ENCODE measurements at places on chromosomes 12 and 14.
A peak's percentile ranks its signal among the peaks of the same experiment; 100 is the strongest.

DNA sequence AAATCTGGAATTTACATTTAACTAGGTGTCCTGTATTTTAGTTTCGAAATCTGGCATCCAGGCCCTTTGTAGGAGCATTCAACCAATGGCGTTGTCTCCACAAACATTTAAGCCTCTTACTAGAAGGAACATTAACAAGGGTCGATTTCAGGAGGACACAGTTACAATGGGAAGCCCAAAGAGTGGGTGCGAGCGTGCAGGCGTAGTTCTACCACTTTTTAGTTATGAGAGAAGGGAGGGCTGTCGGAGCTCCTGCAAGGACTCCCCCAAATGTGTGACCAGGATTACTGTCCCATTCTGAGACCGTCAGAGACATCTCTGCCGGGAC lies 365 bp upstream of the ABHD4 start:
- no peak for DNase-seq

GRCh38 chr14:24833385-24833784 lies 199.4 kb upstream of the GZMB start:
- no peak for DNase-seq

- no peak for DNase-seq
Observed at GRCh38 chr12:90037740-90038139, 329.1 kb upstream of the ATP2B1 start.

GRCh38 chr12:6532927-6533652 lies 1.2 kb upstream of the GAPDH start:
- peak; percentile 91 for DNase-seq

- peak; percentile 48 for DNase-seq
Observed at GRCh38 chr12:6959058-6959804, 8.1 kb downstream of the PTPN6 start.

GRCh38 chr14:34211732-34212131 lies 250.3 kb downstream of the SPTSSA start:
- DNase-seq = no peak

- no peak for DNase-seq
Observed at GRCh38 chr12:13000616-13000924, 505 bp upstream of the HEBP1 start.

GRCh38 chr12:120979220-120979861 lies 998 bp downstream of the HNF1A start:
- no peak for DNase-seq

DNA sequence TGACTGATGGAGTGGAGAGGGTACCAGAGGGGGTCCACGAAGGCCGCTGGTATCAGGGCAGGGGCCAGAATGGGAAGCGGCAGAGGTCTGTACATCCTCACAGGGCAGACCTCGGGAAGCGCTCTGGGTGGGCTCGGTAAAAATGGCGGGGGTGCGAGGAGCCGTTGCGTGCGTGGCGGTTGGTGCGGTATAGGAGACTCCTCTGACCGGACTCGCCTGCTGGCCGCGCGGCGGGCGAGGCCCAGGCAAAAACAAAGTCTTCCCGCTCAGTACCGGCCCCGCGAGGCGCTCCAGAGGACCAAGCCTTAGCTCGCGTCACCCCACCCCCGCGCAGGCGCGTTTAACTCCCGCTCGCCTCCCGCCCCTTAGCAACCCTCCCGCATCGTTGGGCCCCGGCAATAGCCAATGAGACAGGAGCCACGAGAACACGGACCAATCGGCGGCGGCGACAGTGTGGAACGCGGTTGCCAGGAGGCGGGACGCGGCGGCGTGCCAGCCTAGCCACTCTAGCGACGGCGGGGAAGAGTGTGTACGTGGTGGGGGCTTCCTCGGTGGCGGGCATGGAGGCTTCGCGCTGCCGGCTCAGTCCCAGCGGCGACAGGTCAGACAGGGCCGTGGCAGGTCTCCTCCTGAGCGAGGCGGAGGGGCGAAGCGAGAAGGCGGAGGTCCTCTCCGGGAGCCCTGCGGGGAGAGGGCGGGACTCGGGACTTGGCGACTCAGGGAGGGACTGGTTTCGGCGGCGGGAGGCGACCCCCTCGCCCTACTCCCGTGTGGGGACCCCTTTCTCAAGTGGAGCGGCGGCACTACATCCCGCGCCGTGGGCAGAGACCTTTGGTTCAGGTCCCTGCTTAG lies at the start of gene TULP3:
TULP3 (plus strand) TSS at position 504 of the 852 bp plus-strand sequence; CDS start at position 561, 57 bp downstream.
- peak; percentile 100 for DNase-seq

GRCh38 chr14:105201925-105202513 lies 20.9 kb upstream of the NUDT14 start:
- DNase-seq = no peak

GRCh38 chr14:85453401-85454225 lies 76.3 kb upstream of the FLRT2 start:
- DNase-seq = no peak

GRCh38 chr14:23437133-23438100 lies 2.0 kb upstream of the MYH7 start:
- peak; percentile 37 for DNase-seq

GRCh38 chr12:84696281-84696680 lies 216.3 kb downstream of the SLC6A15 start:
- no peak for DNase-seq

- DNase-seq = no peak
Observed at GRCh38 chr12:85310456-85311076, 30.5 kb downstream of the ALX1 start.

DNA sequence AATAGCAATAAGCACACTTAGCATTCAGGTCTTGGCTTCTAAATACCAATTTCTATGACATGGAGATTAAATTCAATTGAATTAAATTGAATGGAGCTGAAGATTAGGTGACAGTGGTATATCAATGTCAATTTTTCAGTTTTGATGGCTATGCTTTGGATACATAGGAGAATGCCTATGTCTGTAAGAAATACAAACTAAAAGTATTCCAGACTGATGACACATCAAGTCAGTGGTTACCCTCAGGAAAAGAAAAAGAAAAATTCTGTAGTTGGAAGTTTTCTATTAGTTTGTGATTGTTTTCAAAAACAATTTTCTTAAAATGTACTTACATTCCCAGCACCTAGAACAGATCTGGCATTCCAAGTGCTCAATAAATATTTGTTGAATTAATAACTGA lies 4.9 kb upstream of the DCAF4 start:
- no peak for DNase-seq

GRCh38 chr12:78457938-78458337 lies 406.6 kb upstream of the SYT1 start:
- no peak for DNase-seq

- DNase-seq = no peak
Observed at GRCh38 chr12:3137268-3137781, 60.1 kb downstream of the TSPAN9 start.

GRCh38 chr14:64860039-64860438 lies 19.7 kb downstream of the SPTB start:
- DNase-seq = no peak

DNA sequence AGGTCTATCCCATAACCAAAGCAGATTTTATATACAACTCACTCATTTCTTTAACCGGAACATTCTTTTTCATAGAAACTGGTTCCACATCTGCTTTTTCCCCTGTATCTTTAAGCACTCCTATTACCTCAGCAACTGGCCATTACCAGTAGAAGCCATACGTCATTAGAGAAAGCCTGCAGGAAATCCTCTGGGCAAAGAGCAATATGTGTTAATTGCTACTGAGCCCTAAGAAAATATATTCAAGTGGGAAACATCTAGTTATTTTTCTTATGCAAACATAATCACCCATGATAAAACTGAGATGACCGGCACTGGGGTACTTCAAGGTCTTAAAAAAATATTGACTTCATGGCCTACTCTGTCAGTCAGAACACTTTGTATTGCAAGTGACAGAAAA lies 28.2 kb upstream of the CPSF6 start:
- no peak for DNase-seq

GRCh38 chr14:62003701-62004100 lies 241.5 kb downstream of the SNAPC1 start:
- DNase-seq = no peak

DNA sequence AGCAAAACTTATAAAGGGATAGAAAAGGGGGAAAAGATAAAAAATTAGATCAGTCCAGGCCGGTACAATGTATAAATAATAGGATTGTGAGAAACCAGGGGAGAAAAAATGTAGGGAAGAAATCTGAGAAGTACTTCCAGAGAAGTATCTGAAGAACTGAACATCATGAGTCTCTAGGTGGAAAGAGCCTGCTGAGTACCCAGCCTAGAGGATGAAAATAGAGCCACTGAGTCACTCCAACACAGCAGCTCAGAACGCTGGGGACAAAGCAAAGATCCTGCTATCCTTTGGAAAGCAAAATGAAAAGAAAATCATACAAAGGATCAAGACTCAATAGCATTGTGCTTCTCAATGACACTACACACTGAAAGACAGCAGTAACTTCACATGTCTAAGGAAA lies 138.0 kb downstream of the ANO6 start:
- no peak for DNase-seq

DNA sequence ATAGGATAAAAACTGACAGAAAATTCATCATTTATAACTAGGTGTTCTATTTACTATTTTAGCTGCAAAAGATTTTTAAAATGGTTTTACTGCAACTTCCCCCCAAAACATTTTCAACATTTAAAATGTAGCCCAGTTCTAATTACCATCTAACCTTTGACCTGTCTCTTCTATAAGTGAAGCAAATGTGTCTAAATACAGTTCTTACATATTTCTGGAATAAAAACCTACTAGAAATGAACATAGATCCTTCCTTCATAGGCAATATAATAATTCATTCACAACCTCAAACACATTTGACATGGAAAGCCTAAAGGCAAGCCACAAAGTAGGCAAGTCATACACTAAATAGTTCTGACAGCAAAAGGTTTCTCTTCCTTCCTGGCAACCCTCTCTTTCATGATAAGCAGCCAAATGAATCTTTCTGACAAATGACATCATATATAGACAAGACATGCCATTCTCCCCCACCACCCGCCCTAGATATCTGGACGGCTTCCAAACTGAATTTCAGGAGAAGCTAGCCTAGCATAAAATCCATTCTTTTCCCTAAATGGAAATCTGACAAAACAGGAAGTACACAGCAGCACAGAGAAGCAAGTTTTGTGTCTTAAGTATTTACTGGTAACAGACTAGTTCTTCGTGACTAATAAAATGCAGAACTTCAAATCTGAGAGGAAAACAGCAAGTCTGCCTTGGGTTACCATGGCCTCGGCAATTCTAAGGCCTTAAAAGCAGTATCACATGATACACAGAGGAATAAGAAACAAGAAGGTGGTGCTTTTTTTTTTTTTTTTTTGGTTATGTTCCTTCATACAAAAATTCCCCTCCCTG lies 17.2 kb upstream of the ARID4A start:
- DNase-seq = no peak

GRCh38 chr14:57769863-57770523 lies 95.9 kb downstream of the SLC35F4 start:
- DNase-seq = no peak

GRCh38 chr14:81153187-81153586 lies 67.6 kb downstream of the GTF2A1 start:
- no peak for DNase-seq

DNA sequence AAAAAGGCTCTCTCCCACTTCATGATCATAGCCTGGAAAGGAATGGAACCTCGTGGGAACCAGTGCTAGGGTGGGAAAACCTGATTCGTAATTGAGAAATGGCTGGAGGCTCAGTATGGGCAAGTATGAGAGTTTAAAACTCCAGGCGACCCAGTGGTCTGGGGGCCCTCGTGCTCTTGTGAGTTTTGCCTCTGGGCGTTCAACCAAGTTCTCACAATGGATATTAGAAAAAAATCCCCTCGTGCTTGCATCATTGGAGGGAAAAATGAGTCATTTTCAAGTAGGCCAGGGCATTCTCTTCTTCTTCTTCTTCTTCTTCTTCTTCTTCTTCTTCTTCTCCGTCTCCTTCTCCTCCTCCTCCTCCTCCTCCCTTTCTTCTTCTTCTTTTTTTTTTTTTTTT lies 39.0 kb downstream of the GPR68 start:
- no peak for DNase-seq

- no peak for DNase-seq
Observed at GRCh38 chr14:24298892-24299254, 707 bp downstream of the DHRS1 start.

- no peak for DNase-seq
Observed at GRCh38 chr12:121702944-121703343, 9.6 kb upstream of the TMEM120B start.

DNA sequence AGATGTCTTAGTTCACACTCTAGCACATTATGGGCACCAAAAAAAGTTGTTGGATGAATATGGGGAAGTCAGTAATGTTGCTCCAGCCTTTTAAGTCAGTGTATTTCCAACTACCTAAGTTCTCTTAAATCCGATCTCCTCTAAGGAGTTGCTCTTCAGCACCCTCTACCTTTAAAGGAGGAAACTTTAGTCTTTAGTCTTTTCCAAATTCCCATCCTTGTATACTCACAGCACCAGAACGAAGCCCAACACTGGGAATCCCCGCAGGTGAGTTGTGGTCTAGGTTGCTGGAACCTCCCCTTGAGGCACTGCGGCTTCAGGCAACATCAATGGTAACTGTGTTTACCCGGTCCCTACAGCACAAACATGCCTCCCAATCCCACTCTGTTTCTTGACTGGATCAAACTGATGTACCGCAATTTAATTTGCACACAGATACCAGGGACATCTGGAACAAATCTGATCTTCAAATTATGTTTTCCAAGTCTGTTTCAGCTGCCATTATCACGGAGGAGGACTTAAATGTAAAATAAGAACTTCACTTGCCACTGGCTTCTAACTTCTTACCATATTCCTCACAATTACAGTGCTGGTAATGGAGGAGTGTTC lies 179.0 kb downstream of the FOXN3 start:
- no peak for DNase-seq

- no peak for DNase-seq
Observed at GRCh38 chr14:47746986-47747385, 71.6 kb upstream of the MDGA2 start.

GRCh38 chr14:24960816-24961215 lies 89.1 kb downstream of the STXBP6 start:
- DNase-seq = no peak

GRCh38 chr14:101017806-101018560 lies 114.5 kb upstream of the RTL1 start:
- peak; percentile 22 for DNase-seq

DNA sequence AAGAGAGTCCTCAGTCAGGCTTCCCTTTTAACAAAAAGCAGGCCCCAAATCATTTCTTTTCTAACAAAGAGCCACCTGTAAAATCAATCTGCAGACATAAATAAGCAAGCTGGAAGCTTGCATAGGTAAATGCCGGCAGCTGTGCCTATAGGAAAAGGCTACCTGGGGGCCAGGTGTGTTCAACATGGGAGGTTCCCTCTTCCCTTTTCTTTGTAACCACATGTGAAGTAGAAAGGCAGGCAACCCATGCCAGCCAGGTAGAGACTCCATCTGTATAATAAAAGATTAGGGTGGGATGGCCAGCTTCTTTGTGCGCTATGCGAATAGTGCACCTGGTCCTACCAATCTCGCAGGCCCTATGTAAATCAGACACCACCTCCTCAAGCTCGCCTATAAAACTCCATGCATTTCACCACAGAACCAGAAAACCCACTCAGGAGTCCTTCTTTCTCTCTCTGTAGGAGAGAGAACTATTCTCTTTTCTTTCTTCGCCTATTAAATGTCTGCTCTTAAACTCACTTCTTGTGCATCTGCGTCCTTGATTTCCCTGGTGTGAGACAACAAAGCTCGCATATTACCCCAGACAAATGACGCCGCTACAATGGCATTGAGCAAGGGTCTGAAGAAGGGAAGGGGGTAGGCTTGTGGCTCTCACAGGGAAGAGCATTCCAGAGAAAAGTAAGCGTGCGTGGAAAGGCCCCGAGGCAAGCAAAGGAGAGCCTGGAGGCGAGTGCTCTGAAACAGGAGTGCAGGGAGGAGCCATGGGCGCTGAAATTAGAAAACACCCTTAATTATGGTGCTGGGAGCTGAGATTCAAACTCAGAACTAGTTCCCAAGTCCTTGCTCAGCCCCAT lies 67.2 kb downstream of the TTC9 start:
- DNase-seq = no peak

GRCh38 chr12:107169200-107169599 lies 75.9 kb upstream of the CRY1 start:
- no peak for DNase-seq
